ENCODE measurements at places on chromosomes 2 and 18. TPM values are rescaled to one million over a fixed set of nuclear protein-coding genes. Genes with fewer than 3 reads are reported as not detected.

GPN1 gene
- 26.5 TPM for total RNA-seq

GATA6 gene
- total RNA-seq: 0.32 TPM

DNA sequence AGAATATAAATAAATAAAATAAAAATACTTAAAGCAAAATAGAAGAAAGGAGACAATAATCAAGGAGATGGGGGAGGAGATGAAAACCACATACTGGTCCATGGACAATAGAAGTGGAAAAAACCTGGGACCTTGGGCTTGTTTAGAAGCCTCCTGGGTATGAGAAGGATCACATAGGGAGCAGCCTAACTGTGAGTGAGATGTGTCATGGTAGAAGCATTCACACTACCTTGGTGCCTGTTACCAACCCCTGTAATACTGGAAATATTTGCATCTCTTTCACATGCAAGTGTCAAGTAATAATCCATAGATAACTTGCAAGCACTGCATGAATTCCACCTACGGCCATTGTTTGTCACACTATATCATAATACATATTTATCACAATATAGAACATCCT is 23.2 kb upstream of the RNF103 start:
- ATAC-seq: peak; percentile 73

DNA sequence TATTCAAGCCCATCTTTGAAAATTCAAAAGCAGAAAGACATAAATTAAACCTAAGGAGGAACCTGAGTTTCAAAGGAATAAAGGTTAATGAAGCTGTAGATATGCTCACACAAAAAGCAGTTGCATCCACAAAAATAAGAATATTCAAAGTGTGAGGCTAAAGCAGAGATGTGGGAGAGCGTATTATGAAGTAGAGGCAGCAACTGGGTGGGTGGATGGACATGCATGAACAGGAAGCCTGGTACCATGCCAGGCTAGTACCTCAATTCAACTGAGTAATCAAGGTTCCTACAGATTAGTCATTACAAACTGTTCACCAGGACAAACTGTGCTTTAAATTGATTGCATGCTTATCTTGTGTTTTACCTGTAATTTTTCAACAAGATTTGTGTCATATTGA is 330.0 kb upstream of the PKDCC start:
- peak; percentile 52 for ATAC-seq
